Putamen (tissue), 1 donor: ENCODE measurements at places on chromosomes 12 and 14.

DNA sequence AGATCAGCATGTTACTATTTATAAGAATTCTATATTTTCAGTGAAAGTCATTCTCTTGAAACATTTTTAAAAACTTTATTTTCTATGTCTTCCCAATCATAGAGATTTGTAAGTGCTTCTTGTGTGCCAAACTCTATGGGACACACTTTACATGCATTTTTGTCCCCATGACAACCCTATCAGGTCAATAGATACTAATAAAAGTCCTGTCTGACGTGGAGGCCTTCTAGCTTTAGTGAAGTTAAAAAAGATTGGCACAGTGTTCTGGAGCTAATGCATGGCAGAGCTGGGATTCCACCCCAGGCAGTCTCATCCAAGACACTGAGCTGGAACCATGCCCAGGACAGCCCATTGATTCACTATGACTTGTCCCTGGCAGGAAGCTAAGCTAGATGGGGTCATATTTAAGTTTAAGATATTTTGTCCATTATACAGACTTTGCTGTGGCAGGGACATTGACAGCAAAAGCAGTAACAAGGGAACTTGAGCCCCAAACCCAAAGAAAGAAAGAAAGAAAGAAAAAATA, 28.1 kb downstream of the TTC6 start:
- no peak for DNase-seq

DNA sequence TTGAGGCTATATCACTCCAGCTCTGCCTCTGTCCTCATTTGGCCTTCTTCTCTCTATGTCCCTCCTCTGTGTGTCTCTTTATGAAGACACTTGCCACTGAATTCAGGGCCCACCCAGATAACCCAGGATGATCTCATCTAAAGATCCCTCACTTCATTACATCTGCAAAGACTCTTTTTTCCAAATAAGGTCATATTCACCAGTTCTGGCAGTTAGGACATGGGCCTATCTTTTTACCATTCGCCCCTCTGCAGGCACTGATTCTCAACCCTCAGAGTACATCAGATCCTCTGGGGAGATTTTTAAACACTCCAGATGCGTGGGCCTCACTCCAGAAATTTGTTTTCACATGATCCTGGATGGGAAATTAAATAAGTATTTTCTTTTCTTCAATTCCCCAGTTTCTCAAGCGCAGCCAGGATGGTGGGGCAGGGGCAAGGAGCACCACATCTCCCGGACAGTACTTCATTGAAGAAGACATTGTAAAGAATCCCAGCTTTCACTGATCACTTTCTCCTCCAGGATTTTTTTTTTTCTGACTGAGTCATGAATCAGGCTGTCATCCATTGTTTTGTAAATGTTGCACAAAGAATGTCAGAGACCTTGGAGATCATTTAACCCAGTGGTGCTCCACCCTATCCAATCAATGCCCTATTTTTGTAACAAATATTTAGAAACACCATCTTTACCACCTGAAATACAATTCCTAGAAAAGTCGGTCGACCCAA, 27.4 kb downstream of the CRACR2A start:
- no peak for DNase-seq

GRCh38 chr12:108750526-108750925, 19.2 kb upstream of the CORO1C start:
- no peak for DNase-seq

- no peak for DNase-seq
These were observed 106.1 kb upstream of the RFLNA start for GRCh38 chr12:124188561-124189405.

GRCh38 chr12:2101359-2101758, 48.6 kb downstream of the CACNA1C start:
- DNase-seq: no peak

DNA sequence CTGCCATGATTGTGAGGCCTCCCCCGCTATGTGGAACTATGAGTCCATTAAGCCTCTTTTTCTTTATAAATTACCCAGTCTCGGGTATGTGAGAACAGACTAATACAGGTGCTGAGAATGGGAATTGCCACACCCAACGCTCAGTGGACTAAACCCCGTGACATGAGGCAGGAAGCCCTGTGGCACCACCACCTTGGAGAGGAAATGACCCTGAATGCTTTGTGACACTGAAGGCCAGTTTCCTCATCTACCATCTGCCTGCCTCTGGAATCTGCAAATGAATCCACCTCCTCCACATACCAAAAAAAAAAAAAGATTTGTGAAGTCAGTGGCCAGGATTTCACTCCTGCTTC, 41.6 kb downstream of the NT5DC3 start:
- no peak for DNase-seq

DNA sequence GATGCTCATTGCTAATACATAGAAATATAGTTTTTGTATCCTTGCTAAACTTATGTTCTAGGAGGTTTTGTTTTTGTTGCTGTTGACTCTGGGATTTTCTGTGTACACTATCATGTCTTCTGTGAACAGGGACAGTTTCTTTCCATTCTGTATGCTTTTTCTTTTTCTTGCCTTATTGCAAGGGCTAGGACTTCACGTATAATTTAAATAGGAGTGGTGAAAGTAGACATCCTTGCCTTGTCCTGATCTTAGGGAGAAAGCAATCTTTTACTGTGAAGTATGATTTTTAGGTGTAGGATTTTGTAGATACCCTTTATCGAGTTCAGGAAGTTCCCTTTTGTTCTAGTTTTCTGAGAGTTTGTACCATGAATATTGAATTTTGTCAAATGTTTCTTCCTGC, 1.5 kb upstream of the EIF2B2 start:
- DNase-seq: no peak

GRCh38 chr12:101695706-101696105, 1.7 kb upstream of the CHPT1 start:
- no peak for DNase-seq

DNA sequence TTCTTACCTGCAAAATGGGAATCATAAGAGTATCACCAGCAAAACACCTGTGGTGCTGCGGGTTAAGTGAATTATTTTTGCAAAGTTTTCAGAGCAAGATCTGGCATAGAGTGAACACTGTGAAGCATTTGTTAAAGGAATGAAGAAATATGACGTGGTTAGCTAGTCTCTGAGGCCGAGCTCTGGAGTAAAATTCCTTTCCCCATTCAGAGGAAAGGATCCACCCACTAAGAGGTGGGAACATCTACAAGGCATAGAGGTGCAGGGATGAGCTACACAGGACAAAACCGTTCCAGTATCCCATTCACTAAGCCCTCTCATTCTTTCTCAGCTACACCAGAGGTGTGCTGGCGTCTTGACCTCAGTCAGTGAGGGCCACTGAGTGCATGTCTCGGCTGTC, 48.5 kb downstream of the JAG2 start:
- DNase-seq: peak; percentile 29

DNA sequence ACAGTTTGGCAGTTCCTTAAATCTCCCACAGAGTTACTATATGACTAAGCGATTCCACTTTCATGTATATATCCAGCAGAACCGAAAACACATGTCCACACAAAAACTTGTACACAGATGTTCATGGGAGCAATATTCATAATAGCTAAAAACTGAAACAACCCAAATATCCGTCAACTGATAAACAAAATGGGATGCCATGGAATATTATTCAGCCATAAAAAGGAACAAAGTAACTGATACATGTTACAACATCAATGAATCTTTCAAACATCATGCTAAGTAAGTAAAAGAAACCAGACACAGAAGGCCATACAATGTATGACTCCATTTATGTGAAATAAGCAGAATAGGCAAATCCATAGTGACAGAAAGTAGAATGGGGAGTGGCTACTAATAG, 80.2 kb upstream of the GPHB5 start:
- DNase-seq: no peak

- no peak for DNase-seq
These were observed 97.1 kb upstream of the CDKN3 start for GRCh38 chr14:54299410-54300363.

GRCh38 chr12:88865537-88865936, 285.3 kb upstream of the KITLG start:
- DNase-seq: no peak

GRCh38 chr14:69987406-69988121, 108.3 kb downstream of the SMOC1 start:
- peak; percentile 23 for DNase-seq

DNA sequence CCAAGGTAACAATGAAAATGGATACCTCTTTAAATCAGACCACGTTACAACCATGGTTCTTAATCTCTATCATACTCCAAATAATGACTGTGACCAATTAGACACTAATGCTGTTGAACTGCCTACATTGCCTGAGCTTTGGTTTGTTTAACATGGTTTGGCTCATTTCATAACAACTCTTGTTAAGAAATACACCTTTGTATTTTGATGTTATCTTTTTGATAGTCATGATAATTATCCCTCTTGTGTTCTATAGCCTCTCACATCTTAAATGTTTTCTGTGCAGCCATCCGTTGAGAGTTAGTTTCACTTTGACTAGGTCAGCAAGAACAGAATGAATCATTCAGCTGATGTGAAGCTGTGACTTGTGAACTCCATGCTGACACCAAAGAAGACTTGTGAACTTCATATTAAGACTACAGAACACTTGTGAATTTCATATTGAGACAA, 75.5 kb upstream of the RERGL start:
- no peak for DNase-seq

DNA sequence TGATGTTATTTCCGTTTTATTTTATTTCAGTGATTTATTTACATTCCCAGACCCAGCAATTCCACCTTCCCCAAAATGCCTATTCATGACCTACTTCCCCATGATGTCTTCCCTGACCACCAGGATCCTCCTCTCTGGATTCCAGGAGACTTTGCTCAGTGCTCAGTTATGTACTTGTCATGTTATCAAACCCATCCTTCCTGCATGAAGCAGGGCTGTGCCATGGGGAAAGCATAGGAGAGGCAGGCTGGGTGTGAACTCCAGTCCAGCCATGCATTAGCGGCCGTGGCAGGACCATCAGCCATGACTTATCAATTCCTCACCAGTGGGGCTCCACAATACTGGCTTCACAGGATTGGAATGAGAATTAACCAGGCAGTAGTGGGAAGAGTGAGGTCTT, 57.8 kb downstream of the B4GALNT3 start:
- no peak for DNase-seq

- peak; percentile 36 for DNase-seq
These were observed 11.9 kb downstream of the PTGDR start for GRCh38 chr14:52279408-52279807.

- no peak for DNase-seq
These were observed 22.6 kb upstream of the CRACR2A start for GRCh38 chr12:3775385-3776035.

GRCh38 chr12:95641299-95641952, 90.2 kb upstream of the USP44 start:
- DNase-seq: no peak

DNA sequence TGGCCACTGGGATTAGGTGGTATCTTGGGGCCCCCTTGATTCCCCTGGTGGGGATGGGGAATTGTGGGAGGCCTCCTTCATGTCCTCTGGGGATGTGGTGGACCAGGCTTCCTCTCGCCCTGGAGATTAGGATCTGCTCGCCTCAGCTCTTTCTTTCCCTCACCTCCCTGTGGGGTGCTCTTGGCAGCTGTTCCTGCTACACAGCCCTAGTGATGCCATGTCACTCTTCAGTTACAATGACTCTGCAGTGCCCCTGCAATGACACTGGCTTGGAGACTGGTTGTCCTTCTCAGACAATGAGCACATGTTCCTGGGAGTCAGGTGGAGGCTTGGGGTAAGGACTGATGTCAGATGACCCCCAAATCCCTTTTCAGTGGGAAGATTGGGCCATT, 83.9 kb downstream of the ADCK1 start:
- no peak for DNase-seq

DNA sequence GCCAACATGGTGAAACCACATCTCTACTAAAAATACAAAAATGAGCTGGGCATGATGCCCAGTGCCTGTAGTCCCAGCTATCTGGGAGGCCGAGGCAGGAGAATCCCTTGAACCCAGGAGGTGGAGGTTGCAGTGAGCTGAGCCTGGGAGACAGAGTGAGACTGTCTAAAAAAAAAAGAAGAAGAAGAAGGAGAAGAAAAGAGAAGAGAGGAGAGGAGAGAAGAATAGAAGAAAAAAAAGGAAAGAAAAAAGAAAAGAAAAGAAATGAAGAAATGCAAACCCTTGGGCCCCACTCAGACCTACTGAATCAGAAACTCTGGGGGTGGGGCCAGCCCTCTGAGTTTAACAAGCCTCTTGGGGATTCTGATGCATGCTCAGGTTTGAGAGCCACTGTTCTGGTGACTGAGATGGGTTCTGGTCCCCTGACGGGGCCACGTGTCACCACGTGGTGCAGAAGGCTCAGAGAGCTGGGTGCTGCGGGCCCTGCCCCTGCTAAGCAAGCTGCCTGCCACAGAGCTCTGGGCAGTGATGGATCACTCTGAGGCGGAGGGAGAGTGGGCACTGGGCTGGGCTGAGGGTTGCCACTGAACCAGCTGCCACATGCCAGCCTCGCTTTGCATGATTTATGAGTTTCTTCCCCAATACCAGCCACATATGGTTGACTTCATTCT, 37.5 kb downstream of the ERH start:
- DNase-seq: no peak

GRCh38 chr12:41466802-41467201, 278.7 kb downstream of the PDZRN4 start:
- no peak for DNase-seq

GRCh38 chr12:5907807-5908206, 37.3 kb downstream of the ANO2 start:
- no peak for DNase-seq

DNA sequence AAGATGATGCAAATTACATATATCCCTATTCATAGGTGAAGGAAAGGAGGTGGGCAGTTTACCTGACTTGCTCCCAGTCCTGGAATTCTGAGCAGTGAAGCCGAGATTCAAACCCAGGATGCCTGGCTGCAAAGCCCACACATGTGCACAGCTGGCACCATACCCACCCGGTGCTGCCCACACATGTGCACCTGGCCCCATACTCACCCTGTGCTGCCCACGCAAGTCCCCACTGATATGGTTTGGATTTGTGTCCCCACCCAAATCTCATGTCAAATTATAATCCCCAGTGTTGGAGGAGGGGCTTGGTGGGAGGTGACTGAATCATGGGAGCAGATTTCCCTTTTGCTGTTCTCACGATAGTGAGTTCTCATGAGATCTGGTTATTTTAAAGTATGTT, 179.2 kb upstream of the C14orf180 start:
- no peak for DNase-seq

GRCh38 chr12:88338486-88338885, 196.4 kb downstream of the TMTC3 start:
- no peak for DNase-seq

DNA sequence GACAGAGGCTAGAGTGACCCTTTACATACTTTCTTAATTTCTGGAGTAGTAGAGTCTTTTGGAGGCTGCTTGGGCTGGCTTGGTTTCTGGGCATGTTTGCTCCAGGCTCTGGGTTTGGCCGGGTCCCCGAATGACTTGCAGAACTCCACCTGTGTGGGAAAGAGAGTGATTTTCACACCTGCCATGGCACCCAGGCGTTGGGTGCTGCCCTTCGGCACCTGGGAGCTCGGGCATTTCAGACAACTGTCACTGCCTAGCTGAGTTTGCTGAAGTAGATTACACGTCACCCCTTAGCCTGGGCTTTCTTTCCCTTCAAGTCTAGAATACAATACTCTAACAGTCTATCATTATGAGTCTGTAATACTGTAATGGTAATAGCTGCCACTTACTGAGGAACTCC, 6.1 kb downstream of the RBM19 start:
- no peak for DNase-seq
